ENCODE measurements at places on chromosomes 1 and 21.
A peak's percentile ranks its signal among the peaks of the same experiment; 100 is the strongest.

DNA sequence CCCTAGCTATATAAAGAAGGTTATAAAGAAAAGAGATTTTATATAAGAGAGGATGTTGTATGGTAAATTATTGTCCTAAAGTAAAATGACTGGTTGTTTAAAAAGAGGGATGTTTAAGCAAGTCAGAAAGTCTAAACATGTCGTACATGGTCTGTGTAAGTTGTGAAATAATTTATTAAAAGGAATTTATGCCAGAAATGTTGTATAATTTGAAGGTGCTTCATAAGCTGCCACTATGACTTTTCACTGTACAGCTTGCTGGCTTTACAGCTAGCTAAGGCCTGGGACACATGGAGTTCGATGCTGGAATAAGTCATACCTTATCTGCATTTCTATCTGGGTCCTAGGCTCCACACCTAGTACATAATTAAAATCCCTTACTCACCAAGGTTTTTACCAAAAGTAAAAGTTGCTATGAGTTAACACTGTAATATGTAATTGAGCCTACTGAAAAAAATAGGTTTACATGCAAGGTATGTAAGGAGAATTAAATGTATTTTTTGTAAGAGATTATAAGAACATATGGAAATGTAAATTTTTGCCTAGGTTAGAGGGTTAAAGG, 59.0 kb upstream of the EDEM3 start:
- no peak for DNase-seq

- peak; percentile 64 for DNase-seq
Measured at GRCh38 chr1:26408604-26409003, 2.0 kb upstream of the LIN28A start.

DNA sequence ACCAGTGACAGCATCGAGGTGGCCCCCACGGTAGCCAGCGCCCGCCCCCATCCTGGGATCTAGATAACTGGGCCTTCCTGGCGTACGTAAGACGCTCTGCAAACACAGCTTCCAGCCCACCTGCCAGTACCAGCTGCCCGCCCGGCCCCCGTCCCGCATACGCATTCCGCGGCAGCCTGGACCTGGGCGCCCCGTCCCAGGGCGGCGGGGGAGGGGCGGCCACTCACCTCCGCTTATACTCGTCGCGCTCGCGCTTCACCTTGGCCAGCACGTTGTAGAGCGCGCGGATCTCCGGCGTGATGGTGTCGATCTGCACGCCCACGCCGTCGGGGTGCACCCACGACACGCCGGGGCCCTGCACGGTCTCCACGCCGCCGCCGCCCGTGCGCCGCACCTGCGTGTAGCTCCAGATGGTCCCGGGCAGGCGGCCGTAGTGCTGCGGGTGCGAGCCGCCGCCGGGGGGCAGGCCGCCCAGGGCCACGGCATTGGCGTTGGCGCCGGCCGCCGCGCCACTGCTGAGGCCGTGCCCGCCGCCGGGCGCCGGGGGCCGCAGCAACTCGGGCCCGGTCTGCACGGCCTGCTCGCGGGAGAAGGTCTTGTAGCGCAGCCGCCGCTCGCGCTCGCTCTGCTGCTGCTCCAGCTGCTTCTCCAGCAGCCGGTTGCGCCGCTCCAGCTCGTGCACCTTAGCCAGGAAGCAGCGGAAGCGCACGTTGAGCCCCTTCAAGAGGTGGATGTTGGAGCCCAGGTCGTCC, 859 bp downstream of the IFFO2 start:
- DNase-seq = peak; percentile 55

GRCh38 chr1:154466206-154466605, 35.8 kb upstream of the TDRD10 start:
- no peak for DNase-seq

GRCh38 chr1:15286452-15286851, 39.4 kb downstream of the FHAD1 start:
- no peak for DNase-seq

DNA sequence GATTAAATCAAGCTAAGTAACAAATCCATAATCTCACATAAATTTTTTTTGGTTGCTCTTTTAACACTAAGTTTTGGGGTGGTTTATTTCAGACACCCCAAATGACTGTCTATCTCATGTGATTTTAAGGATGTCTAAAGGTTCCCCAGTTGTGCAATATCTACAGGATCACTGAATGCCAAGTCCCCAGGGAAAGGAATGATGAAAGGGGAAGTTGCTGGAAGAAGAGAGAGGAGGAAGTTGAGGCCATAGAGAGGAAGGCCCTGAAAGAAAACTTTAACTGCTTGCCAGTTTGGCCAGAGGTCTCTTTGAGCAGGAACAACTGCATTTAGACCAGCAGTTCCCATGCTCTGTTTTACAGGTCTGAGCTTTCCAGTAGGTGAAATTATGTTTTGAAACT, 27.5 kb upstream of the SLC19A2 start:
- DNase-seq = no peak

GRCh38 chr1:246565751-246566127, 322 bp downstream of the TFB2M start:
- DNase-seq = no peak

DNA sequence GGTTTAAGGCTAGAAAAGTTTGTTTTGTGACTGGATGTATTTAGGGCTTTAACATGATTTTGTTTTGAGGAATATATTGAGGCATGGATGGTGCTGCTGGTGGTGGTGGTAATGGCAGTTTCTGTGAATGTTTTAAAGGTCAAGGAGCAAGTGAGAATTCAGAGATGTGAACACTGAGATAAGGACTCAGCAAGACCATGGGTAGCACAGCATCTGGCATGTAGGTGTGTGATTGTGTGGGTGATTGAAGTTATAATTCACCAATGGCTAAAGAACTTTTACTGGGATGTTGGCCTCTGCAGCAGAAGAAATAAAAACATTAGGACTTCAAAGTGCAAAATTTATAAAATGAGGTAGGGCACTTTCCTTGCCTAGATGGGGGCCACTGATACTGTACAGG, 65.9 kb downstream of the MACF1 start:
- no peak for DNase-seq

DNA sequence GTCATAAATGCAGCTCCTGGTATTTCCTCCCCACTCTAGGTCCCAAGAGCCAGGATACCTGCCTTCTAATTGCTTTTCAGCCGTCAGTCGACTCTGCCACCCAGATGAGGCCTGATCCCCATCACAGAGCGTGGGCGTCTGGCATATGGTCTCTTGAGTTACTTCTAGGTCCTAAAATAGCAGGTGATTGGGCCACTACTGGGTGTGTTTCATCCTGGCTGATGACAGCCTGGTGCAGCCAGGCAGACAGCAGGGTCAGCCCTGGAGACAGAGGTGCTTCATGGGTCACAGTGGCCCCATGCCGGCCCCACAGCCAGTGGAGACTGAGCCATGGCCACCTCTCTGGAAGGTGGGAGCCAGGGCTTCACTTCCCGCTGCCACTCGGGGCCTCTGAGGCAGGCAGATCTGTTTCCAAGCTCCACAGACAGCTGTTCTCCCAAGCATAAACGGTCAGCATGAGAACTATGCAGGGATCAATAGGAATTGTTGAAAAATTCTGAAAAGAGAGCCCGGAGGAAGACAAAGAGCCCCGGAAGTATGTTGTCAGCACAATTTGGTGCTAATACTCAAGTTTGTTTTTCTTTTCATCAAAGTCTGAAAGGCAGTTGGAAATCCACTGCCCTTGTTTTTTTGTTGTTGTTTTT, 83.0 kb downstream of the MAN1C1 start:
- DNase-seq = no peak

DNA sequence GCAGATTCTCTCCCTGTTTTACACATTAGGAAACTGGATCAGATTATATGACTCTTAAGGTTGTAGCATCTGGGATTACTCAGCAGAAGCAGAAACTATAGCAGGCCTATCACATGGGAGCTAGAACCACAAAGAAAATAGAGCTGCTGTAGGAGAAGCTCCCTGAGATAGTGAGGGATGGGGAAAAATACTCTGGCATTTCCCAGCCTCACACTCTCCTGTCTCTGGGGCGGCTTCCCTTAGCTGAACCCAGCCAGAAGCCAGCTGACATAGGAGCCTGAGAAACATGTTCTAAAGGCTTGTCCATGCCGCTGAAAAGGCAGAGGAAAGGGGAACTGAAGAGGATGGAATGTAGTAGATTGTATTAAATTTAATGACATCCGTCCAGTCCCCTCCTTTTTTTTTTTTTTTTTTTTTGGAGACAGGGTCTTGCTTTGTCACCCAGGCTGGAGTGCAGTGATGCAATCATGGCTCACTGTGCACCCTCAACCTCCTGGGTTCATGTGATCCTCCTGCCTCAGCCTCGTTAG, 76.8 kb upstream of the DNAJC6 start:
- DNase-seq = no peak

GRCh38 chr1:232038706-232039677, 412.4 kb downstream of the DISC1 start:
- DNase-seq = peak; percentile 2

DNA sequence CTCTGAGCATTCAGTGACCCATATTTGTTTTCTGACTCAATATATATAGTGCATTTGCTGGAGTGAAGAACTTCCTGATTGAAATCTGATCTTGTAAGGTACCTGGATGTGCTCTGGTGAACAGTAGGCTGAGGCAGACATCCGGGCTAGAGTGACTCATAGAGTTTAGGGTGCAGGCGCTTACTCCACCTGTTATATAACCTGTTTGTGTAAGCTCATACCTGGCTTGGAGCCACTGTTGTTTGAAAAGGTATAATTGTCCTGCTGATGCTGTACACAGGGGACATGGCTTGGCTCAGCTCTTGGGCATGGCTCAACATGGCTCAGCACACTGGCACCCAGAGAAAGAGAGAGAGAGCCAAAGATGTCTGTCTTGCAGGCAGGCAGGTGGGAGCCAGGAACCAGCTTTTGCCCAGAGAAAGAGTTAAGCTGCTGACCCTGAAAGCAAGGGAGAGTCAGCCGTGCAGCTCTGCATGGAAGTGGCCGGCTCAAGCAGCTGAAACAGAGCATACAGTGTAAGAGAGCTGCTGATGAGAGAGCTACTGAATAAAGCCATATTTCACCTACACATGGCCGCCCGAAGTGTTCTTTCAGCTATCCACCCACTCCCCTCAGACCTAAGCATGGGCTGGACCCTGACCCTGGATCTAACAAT, 43.2 kb downstream of the GJA5 start:
- peak; percentile 98 for DNase-seq

- no peak for DNase-seq
Measured at GRCh38 chr1:88523854-88524528, 160.1 kb upstream of the PKN2 start.

DNA sequence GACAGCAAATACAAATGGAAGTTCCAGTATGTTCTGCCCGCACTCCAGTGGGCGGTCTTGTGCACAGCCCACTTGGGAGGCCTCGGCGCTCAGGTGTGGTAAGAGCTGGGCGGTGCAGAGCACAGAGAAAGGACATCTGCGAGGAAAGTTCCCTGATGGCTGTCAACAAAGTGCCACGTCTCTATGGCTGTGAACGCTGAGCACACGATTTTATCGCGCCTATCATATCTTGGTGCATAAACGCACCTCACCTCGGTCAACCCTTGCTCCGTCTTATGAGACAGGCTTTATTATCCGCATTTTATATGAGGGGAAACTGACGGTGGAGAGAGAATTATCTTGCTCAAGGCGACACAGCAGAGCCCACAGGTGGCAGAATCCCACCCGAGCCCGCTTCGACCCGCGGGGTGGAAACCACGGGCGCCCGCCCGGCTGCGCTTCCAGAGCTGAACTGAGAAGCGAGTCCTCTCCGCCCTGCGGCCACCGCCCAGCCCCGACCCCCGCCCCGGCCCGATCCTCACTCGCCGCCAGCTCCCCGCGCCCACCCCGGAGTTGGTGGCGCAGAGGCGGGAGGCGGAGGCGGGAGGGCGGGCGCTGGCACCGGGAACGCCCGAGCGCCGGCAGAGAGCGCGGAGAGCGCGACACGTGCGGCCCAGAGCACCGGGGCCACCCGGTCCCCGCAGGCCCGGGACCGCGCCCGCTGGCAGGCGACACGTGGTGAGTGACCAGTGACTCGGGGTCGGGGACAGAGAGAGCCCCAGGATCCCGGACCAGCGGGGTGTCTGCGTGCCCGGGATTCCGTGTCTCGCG, at the start of gene IL12RB2:
IL12RB2 (plus strand) TSS at position 623 of the 810 bp plus-strand sequence. CDS start 12,496 bp downstream, outside the sequence.
- no peak for DNase-seq

GRCh38 chr1:170623171-170623570, 40.8 kb upstream of the PRRX1 start:
- peak; percentile 32 for DNase-seq

- no peak for DNase-seq
Measured at GRCh38 chr1:85041793-85042192, 6.5 kb downstream of the MCOLN3 start.

- DNase-seq = no peak
Measured at GRCh38 chr21:45021428-45022347, 52.7 kb upstream of the ADARB1 start.

DNA sequence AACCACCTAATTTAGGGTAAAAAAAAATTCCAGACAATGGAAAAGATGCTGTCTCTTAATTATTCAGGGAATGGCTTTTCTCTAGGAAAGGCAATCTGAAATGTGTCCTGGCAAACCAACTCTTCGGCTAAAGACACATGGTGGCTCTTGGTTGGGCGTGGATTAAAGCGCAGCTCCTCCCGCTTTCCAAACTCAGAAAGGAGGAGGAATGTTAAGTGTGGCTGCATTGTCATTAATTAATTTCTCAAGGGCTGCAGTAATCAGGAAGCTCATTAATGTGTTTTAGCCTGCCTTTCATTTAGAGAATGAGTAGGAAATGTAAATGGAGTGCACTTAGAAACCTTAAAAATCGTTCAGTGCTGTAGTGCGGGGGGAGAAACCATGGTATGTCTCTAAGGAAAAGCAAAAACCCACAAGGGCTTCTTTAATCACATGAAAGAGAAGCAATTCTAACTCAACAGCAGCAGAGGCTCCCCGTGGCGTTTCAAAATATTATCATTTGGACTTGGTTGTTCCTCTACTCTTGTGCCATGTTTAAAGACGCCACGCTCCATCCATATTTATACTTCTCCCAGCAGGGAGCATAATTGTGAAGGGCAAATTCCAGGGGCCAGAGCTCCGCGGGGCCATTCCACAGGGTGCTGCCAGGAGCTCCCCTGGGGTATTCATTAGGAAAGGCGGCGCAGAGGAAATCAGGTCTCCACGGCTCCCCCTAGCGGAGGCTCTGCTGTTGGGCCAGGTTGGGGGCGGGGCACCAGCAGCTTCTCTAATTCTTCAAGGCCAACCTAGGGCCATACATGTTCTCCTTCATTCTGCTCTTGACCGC, 91.9 kb upstream of the SSX2IP start:
- peak; percentile 63 for DNase-seq

DNA sequence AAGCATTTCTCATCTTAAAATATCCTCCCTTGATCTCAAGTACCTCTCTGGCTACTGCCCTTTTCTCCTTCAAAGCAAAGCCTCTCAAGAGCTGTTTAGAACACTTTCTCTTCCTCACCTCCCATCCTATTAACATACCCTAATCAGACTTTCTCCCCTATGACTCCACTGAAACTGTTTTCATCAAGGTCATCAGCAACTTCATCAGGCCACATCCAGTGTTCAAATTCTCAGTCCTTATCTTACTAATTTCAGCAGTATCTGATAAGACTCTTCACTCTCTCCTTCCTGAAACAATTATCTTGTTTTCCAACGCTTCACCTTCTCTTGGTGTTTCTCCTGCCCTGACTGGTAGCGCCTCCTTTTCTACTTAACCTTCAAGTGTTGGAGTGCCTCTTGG, 1.5 kb upstream of the RAP1A start:
- DNase-seq = no peak

- DNase-seq = no peak
Measured at GRCh38 chr1:181396171-181396670, 87.1 kb upstream of the CACNA1E start.

All from kidney tubule cell (primary cell).